Activated CD4-positive, alpha-beta memory T cell treated with anti-CD3 and anti-CD28 coated beads, Interleukin-2, amount 10 ng/mL, durations not matched to agents 7 days and 5 days (primary cell): ENCODE measurements at places on chromosomes 12 and 14. TPM values are rescaled to one million over a fixed set of nuclear protein-coding genes. Genes with fewer than 3 reads are reported as not detected.

DLST gene
- 108 TPM for total RNA-seq

JAG2 gene
- total RNA-seq, result 3.0 TPM

LMNTD1 gene
- total RNA-seq, result not detected

DLK1 gene
- total RNA-seq, result not detected

DDX24 gene
- total RNA-seq, result 210 TPM

DICER1 gene
- total RNA-seq, result 46.9 TPM

FAR2 gene
- total RNA-seq, result 19.9 TPM

STYK1 gene
- total RNA-seq, result 0.71 TPM

TBK1 gene
- total RNA-seq, result 34.1 TPM

DNA sequence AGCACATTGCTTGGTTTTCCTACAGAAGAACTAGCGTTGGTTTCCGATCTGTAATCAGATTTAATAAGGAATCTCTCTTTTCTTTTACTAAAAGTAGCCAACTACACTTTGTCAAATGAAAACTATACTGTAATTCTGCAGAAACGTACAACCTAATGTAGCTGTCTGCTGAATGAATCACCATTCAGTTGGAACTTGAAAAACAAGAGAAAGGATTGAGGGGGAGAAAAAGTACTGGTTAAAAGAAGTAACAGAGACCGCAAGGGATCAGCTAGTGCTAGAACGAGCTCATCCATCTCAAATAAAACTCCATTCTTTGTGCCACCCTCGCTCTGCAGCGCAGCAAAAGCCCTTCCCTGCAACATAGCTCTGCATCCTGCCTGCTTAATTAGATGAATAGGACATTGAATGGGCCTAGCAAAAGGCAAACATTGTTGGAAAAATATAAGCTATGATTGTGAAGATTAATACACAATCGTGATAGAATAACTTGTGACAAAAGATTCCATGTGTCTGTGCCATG lies 2.6 kb downstream of the GARIN2 start:
- no peaks in the 10 kb centered on the region for H3K27me3 ChIP-seq
- no peaks in the 10 kb centered on the region for H3K36me3 ChIP-seq
- H3K4me1 ChIP-seq, result peaks cover 13% of the 10 kb centered on the region

- H3K4me3 ChIP-seq, result peak overlapping the region; percentile 76
- H3K36me3 ChIP-seq, result no peaks in the 10 kb centered on the region
- peaks cover 41% of the 10 kb centered on the region for H3K27me3 ChIP-seq
- peak; percentile 57 for DNase-seq
- no peak overlapping the region for H3K27ac ChIP-seq
Observed at GRCh38 chr12:10153271-10154144, 18.4 kb downstream of the OLR1 start.

DNA sequence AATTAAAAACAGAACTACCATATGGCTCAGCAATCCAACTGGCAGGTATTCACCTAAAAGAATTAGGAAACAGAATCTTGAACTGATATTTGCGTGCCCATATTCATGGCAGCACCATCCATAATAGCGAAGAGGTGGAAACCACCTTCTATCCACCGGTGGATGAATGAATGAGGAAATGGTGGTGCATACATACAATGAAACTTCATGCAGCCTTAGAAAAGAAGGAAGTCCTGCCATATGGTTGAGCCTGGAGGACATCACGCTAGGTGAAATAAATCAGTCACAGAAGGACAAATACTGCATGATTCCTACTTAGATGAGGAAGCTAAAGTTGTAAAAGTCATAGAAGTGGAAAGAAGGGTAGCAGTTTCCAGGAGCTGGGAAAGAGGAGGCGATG lies 6.6 kb downstream of the TCL1A start:
- no peak overlapping the region for H3K27ac ChIP-seq
- no peaks in the 10 kb centered on the region for H3K36me3 ChIP-seq
- no peak overlapping the region for H3K4me3 ChIP-seq
- no peaks in the 10 kb centered on the region for H3K4me1 ChIP-seq
- no peak for DNase-seq

- DNase-seq, result no peak
- no peak overlapping the region for H3K4me3 ChIP-seq
- peaks cover 17% of the 10 kb centered on the region for H3K4me1 ChIP-seq
- H3K27ac ChIP-seq, result no peak overlapping the region
Observed at GRCh38 chr12:67662910-67663538, 14.5 kb downstream of the DYRK2 start.

DNA sequence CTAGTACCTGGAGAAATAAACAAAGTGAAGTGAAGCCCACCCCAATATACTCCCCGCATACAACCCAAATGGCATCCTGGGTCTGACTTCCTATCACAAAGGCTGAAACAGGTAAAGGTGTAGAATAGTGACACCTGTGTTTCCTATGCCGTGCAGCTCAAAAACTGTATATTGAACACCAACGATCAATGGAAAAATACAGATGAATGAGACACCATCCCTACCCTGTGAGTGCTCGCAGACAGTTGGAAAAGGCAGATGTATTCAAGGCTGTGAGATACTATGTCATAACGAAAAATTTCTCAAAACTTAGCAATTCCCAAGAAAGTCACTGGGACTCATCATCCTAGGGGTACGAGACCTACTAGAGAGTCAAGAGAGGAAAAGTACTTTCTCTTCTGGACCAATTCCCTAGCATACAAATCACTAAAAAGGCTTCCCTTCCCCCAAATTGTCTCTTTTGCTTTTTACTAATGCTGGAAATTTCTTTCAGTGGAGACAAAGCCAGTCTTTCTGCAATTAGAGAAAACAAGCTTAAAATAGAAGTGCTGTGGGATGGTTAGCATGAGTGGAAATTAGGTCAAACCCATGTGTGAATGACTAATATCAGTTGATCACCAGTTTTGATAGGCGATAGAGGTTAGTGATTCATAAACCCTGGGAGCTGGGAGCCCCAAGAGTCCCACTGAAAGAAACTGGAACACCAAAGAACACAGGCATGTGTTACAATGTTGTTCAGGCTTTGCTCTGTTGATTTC lies 249.7 kb downstream of the SPTSSA start:
- peaks cover 30% of the 10 kb centered on the region for H3K4me1 ChIP-seq
- peaks cover 35% of the 10 kb centered on the region for H3K27me3 ChIP-seq
- H3K27ac ChIP-seq, result peak overlapping the region; percentile 62
- H3K4me3 ChIP-seq, result peak overlapping the region; percentile 19
- no peaks in the 10 kb centered on the region for H3K36me3 ChIP-seq
- DNase-seq, result no peak

- H3K36me3 ChIP-seq, result no peaks in the 10 kb centered on the region
- no peak overlapping the region for H3K27ac ChIP-seq
- H3K4me1 ChIP-seq, result peaks cover 28% of the 10 kb centered on the region
Observed at GRCh38 chr12:80166751-80167150, 67.4 kb downstream of the OTOGL start.

- H3K27ac ChIP-seq, result peak overlapping the region; percentile 58
- H3K27me3 ChIP-seq, result no peaks in the 10 kb centered on the region
- peak overlapping the region; percentile 36 for H3K4me3 ChIP-seq
- peaks cover 36% of the 10 kb centered on the region for H3K4me1 ChIP-seq
- peaks cover 1% of the 10 kb centered on the region for H3K36me3 ChIP-seq
Observed at GRCh38 chr12:103924761-103925641, 5.2 kb upstream of the HSP90B1 start.

- peak; percentile 4 for DNase-seq
- peaks cover 42% of the 10 kb centered on the region for H3K27me3 ChIP-seq
- no peak overlapping the region for H3K4me3 ChIP-seq
- peaks cover 14% of the 10 kb centered on the region for H3K4me1 ChIP-seq
- H3K27ac ChIP-seq, result no peak overlapping the region
Observed at GRCh38 chr12:31236998-31237637, 88.8 kb downstream of the SINHCAF start.

DNA sequence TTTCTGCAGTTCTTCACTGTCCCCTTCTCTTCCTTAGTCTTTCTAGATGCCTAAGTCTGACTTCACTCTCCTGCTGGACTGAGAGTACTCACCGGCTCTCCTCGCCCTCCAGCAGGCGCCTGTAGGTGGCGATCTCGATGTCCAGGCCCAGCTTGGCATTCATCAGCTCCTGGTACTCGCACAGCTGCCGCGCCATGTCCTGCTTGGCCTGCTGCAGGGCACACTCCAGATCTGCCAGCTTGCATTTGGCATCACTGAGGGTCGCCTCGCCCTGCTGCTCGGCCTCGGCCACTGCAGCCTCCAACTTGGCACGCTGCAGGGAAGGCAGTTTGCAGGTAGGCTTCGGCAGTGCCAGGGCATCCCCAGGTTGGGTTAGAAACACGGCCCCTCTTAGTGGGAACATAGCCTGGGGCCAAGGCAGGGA lies 5.2 kb downstream of the KRT84 start:
- no peak overlapping the region for H3K4me3 ChIP-seq
- no peak overlapping the region for H3K27ac ChIP-seq
- peaks cover 9% of the 10 kb centered on the region for H3K27me3 ChIP-seq
- no peaks in the 10 kb centered on the region for H3K36me3 ChIP-seq

DNA sequence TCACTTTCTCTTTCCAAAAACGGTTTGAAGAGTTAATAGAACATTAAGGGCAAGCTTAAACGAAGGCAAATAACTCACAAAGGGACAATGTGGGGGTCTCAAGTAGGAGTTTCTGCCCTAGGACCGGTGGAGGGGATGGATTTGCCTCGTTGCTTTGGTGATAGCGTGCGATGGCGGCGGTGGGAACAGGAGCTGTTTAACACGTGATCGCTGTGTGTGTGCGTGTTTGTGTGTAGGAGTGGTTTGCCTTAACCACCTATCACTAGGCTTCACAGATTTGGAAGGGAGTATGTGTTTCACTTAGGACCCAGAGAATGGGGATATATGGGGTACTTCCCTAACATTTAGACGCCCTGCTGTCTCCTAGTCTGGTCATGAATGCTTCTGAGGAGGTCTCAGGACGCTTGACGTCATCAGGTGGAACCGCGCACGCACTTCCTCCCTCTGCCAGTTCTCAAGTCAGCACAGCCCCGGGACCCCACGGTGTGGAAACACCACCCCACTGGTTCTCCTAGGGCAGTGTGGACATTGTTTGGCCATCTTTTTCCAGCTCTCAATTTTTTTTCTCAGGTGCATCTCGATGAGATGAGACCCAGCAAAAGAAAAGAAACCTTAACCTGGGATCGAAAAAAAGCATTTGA lies 231.2 kb downstream of the ATP23 start:
- H3K27me3 ChIP-seq, result peaks cover 2% of the 10 kb centered on the region
- no peak overlapping the region for H3K27ac ChIP-seq
- DNase-seq, result no peak

DNA sequence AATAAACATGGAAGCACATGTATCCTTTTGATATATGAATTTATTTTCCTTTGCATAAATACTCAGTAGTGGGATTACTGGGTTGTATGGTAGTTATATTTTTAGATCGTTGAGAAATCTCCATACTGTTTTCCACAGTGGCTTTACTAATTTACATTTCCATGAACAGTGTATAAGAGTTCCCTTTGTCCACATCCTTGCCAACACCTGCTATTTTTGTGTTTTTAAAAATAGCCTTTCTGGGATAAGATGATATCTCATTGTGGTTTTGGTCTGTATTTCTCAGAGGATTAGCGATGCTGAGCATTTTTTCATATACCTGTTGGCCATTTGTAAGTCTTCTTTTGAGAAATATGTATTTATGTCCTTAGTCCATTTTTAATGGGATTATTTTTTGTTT lies 329.2 kb upstream of the KITLG start:
- no peaks in the 10 kb centered on the region for H3K27me3 ChIP-seq
- H3K36me3 ChIP-seq, result no peaks in the 10 kb centered on the region
- no peak overlapping the region for H3K27ac ChIP-seq
- no peak overlapping the region for H3K4me3 ChIP-seq

GRCh38 chr12:105931762-105932570 lies 206.8 kb downstream of the NUAK1 start:
- no peak overlapping the region for H3K4me3 ChIP-seq
- H3K36me3 ChIP-seq, result no peaks in the 10 kb centered on the region
- no peaks in the 10 kb centered on the region for H3K27me3 ChIP-seq
- H3K27ac ChIP-seq, result no peak overlapping the region

DNA sequence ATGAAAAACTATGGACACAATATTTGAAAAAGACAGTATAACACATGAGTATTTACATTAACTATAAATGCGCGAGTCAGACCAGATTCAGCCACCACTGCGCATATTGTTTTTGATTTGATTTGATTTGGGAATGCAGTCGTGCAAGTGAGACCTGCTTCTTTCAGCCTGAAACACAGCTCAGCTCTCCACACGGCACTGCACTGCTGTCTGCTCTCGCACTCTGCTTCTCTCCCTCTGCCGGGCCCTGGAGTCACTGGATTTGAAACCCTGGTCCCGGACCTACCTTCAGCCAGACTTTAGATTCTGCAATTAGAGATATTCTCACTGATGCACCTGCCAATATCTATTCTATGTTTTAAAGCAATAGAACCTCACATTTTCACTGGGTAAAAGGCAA lies 143.9 kb upstream of the TMEM132C start:
- no peak overlapping the region for H3K27ac ChIP-seq
- H3K4me1 ChIP-seq, result no peaks in the 10 kb centered on the region
- no peaks in the 10 kb centered on the region for H3K36me3 ChIP-seq
- no peaks in the 10 kb centered on the region for H3K27me3 ChIP-seq

GRCh38 chr12:26369588-26369987 lies 174.2 kb downstream of the SSPN start:
- no peak for DNase-seq
- no peak overlapping the region for H3K4me3 ChIP-seq
- no peaks in the 10 kb centered on the region for H3K4me1 ChIP-seq
- H3K36me3 ChIP-seq, result no peaks in the 10 kb centered on the region
- H3K27ac ChIP-seq, result no peak overlapping the region

- no peak overlapping the region for H3K4me3 ChIP-seq
- no peaks in the 10 kb centered on the region for H3K27me3 ChIP-seq
- H3K4me1 ChIP-seq, result peaks cover 14% of the 10 kb centered on the region
- H3K27ac ChIP-seq, result no peak overlapping the region
- peak; percentile 49 for DNase-seq
Observed at GRCh38 chr12:47651368-47652254, 54.2 kb downstream of the RPAP3 start.

GRCh38 chr12:23843958-23844357 lies 105.5 kb downstream of the SOX5 start:
- H3K27ac ChIP-seq, result no peak overlapping the region
- no peaks in the 10 kb centered on the region for H3K4me1 ChIP-seq
- no peaks in the 10 kb centered on the region for H3K27me3 ChIP-seq
- DNase-seq, result no peak

GRCh38 chr14:67782090-67782489 lies 34.3 kb downstream of the ZFYVE26 start:
- H3K4me1 ChIP-seq, result peaks cover 4% of the 10 kb centered on the region
- no peak for DNase-seq
- H3K27ac ChIP-seq, result no peak overlapping the region
- peaks cover 58% of the 10 kb centered on the region for H3K36me3 ChIP-seq
- H3K27me3 ChIP-seq, result no peaks in the 10 kb centered on the region

GRCh38 chr12:118637767-118638370 lies 261.5 kb downstream of the SUDS3 start:
- no peaks in the 10 kb centered on the region for H3K4me1 ChIP-seq
- no peaks in the 10 kb centered on the region for H3K27me3 ChIP-seq
- no peak overlapping the region for H3K27ac ChIP-seq
- H3K36me3 ChIP-seq, result no peaks in the 10 kb centered on the region
- no peak for DNase-seq

DNA sequence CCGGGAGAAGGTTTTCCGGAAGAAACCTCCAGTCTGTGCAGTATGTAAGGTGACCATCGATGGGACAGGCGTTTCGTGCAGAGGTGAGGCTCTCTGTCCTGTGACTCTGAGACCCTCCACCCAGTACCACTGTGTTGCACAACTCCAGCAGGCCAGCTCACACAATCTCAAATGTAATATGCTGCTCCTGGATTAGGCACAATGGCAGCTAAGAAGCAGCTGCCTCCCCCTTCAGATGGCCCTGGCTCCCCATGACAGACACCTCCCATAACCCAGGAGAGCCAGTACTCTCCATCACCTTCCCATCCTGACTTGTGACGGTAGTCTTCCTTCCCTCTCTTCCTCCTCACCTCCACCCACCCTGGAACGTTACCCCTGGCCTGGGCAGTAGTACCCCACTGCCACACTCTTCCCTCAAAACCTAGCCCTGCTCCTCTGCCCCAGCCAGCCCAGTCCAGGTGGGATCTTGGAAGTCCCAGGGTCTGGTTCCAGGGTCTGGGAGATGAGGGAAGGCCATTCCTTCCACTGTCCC lies 2.1 kb downstream of the TNS2 start:
- H3K4me3 ChIP-seq, result no peak overlapping the region
- H3K36me3 ChIP-seq, result no peaks in the 10 kb centered on the region
- DNase-seq, result no peak
- peaks cover 23% of the 10 kb centered on the region for H3K4me1 ChIP-seq
